ENCODE measurements at places on chromosomes 4 and X.
A peak's percentile ranks its signal among the peaks of the same experiment; 100 is the strongest.

DNA sequence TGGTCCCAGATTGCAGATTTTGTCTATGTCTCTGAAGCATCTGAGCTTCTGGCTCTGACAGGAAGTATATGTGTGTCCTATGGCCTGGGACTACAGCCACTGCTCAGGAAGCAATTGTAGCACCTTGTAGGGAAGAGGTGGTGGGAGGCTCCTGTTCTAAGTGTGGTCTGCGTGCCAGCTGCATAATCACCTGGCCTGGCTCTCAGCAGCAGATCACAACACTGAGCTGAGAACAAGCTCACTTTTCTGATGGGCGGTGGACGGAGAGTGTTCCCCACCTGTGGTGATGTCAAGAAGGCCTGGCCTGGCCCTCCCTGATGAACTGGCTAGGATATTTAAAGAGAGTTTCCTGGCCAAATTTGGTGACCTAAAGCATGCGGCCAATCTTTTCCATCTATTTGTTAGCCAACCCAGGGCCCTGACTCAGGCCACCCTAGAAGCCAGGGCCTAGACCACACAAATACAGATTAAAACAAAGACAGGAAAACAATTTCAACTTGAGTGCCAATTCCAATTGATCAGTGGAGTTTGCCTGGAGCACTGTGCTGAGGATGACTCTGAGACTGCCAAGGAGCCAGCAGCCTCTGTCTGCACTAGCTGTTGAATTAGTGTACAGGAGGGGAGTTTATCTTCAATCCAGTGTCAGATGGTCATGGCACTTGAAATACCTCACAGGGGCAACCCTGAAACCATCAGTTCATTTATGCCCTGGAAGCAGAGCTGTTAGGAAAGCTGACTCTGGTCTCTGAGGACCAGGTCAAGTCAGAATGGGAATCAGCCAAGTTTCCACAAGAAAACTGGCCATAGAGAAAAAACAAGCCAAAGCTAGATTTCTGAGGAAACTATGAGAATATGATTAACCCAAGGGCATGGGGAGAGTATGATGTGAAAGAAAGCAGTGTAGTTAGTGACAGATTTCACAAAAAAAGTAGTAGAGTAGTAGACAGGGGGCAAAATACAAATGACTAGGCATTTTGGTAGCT lies 47.4 kb downstream of the PRDM5 start:
- no peak for DNase-seq

GRCh38 chr4:67934628-67935027 lies 28.7 kb downstream of the TMPRSS11A start:
- DNase-seq: no peak

- no peak for DNase-seq
These were observed 37.6 kb downstream of the SLC7A11 start for GRCh38 chr4:138204507-138204906.

DNA sequence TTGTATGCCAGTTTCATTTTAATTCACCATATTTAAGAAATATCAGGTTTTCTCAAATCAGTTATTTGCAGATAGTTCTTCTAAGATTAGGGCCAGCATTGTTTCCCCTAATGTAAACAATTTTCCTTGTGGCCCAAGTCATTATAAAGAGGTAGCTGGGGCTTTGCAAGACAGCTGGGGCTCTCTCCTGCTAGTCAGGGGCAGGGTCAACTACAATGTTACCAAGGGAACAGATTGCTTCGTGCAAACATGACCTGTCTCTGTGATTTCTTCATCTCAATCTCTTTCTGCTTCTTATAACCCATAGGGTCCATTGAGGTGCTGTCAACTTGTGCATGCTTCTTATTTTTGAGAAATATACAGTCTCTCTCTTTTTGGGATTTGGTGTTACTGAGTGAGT lies 12.1 kb downstream of the ARMCX6 start:
- DNase-seq: no peak

- no peak for DNase-seq
These were observed 591.2 kb downstream of the PPP4R3C start for GRCh38 chrX:26871967-26872366.

DNA sequence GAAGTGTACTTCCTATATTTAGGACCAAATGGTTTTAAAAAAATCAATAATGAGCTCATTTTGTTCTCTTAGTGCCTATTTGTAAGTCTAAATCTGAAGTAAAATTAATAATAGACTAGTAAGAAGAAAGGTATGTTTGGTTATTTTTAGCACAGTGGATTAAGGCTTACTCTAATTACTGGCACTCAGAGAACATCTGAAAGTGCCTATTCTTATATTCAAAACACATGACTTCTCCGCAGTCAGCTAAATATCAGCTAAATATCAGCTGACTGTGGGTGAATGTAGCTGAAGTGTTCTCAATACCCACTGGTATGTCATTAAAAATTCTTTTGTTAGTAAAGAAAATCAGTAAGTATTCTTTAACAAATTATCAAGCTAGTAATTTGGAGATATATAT lies 6.0 kb downstream of the AP1S2 start:
- no peak for DNase-seq

- DNase-seq: no peak
These were observed 85.9 kb upstream of the PAK3 start for GRCh38 chrX:111010111-111010510.

- no peak for DNase-seq
These were observed 18.2 kb downstream of the ACOX3 start for GRCh38 chr4:8422327-8422726.

DNA sequence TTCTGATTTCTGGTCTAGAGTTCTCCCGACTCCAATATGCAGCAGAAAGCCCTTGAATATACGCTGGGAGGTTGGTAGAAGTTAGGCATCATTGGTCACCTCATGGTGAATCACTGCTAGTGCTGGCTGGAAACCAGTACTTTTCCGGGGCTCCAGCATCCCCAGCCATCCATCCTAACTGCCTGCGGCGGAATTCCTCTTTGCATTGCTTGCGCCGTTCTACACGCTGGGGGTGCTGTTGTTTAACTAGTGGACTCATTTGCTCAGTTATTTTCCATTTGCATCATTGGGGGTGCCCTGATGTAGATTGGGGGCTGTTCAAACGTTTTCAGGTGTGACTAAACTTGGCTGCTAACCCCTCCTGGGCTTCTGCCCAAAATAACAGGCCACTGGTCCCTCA lies 23.3 kb upstream of the GPR50 start:
- no peak for DNase-seq

- no peak for DNase-seq
These were observed 54.0 kb downstream of the TBC1D9 start for GRCh38 chr4:140702096-140702757.

DNA sequence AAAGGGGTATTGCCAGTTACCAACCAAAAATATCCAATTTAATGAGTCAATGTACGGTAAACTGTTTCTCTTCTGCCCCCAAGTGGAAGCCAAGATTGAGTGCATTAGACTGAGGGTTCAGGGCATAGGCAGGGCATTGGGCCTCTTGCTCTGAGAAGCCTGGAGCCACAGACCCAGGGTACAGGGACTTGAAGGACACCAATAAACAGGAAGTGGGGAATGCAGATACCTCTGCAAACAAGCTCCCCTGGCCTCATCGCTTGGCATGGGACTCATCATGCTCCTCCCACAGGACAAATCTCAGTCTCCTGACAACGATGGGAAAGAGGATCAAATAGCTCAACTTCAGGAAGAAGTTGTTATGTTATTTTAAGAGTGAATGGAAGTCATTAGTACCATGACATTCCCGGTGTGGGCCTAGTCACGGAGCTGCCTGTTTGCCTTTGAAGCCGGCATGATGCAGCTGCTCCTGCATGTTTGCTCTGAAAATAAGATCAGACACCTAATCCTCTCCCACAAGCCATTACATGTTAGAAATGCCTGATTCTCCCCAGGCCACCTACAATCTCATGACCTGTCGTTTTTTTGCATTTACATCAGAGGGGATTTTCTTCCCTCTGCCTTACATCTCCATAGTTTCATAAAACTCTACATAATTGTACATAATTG lies 224.2 kb downstream of the RCHY1 start:
- DNase-seq: peak; percentile 11

- DNase-seq: no peak
These were observed 52.2 kb upstream of the ADGRG2 start for GRCh38 chrX:19174401-19175025.

DNA sequence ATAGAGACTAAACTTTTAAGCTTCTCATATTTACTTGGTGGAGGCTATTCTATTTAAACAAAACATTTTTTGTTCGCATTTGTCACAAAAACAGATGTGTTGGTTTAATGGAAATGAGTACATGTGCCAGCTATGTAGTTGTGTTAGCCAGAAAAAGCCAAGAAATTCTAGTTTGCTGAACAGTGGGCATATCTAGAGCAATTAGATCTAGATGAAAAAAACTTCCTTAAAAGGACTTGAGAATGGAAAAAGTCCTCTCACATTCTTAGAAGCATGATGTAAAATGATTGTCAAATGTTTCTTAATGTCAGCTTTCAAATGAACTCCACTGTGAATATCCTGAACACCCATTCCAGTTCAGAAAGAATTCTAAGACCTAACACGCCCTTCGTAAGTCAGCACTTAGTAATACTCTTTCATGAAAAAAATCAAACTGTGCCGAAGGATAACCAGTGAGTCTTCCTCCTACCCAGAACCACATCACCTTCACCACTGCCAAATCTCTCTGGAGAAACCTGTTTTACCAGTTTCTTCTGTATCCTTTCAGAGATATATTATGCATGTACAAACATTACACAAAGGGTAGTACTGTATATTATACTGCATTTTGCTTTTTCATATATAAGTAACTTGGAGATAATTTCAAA lies 28.2 kb downstream of the PHKA1 start:
- no peak for DNase-seq

- no peak for DNase-seq
These were observed 2.9 kb upstream of the KLHL2 start for GRCh38 chr4:165204462-165204830.

GRCh38 chrX:100750883-100751282 lies 19.0 kb upstream of the SYTL4 start:
- DNase-seq: no peak

DNA sequence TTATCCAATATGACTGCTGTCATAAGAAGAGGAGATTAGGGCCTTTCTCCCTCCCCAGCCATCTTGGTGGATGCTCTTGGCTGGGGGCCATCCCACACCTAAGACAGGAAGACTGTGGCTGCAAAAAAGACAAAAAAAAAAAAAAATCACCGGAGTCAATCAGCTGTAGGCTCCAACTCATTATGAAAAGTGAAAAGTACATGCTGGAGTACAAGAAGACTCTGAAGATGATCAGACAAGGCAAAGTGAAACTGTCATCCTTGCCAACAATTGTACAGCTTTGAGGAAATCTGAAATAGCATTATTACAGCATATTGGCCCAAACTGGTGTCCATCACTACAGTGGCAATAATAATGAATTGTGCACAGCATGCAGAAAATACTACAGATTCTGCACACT lies 5.2 kb downstream of the EGFL6 start:
- no peak for DNase-seq

DNA sequence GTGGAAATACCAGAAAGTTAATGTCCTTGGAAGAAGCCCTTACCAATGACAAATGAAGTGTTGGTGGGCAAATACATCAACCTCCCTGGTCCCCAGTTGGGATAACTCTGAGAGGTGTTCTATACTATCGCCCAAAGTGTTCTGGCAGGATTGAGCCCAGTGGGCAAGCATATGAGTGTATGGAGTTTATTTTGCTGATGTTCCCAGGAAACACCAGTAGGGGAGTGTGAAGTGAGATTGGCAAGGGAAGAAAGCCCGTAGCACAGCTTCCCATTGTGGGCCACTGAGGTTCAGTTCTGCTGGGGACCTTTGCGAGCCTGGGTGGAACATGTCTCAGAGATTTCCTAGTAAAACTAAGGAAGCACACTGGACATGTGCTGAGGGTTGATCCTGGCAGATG lies 65.1 kb downstream of the ARHGAP6 start:
- DNase-seq: no peak

- no peak for DNase-seq
These were observed 34.5 kb upstream of the SLC4A4 start for GRCh38 chr4:71304289-71304850.

DNA sequence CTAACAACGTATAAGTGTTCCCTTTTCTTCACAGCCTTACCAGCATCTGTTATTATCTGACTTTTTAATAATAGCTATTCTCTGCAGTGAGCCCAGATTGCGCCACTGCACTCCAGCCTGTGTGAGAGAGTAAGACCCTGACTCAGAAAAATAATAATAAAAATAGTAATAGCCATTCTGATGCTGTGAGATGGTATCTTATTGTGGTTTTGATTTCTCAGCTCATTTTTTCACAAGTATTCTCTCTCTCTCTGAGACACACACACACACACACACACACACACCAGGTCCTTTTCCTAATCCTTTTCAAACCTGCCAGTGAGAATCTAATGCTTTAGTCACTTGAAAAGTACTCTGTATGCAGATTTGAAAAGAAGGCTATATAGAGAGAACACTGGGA lies 89.8 kb downstream of the CHIC2 start:
- DNase-seq: no peak

GRCh38 chr4:110064295-110064694 lies 134.1 kb downstream of the ELOVL6 start:
- DNase-seq: no peak

DNA sequence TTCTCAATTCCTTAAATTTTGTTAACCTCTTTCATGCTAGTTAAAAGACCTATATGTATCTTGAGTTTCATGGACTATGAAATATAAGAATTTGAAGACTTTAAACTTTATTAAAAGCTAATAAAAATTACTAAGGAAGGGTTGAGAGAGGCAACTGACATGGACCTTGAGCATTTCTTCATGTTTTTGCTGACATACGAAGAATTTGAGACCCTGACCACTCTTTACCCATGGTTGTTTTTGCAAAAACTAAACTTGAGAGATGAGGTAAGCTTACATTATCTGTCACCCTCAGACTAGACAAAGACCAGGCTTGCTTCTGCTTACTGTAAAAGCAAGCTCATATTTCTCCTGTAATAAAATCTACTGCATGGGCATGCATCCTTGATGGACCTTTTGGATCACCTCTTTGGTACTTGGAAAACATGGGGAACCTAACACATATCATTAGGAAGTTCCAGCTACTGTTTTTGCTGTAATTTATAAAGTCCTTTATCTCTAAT lies 338.2 kb upstream of the PABPC4L start:
- DNase-seq: no peak

DNA sequence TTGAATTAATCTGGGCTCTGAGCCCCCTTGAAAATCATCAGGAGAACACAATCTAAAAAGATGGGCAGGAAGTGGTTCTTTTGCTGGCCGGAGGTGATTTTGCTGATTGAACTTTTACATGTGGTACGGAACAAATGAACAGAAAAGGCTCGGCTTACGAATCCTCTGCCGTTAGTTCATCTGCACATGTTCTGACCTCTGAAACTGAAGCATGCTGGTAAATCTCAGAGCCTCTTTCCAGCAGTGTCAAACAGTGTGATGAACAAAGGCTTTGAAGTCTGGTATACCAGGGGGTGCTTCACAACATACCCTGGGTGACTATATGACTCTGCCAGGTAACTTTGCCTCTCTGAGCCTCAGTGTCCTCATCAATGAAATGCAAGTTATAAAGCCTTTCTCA lies 194.2 kb upstream of the C1QTNF7 start:
- no peak for DNase-seq

DNA sequence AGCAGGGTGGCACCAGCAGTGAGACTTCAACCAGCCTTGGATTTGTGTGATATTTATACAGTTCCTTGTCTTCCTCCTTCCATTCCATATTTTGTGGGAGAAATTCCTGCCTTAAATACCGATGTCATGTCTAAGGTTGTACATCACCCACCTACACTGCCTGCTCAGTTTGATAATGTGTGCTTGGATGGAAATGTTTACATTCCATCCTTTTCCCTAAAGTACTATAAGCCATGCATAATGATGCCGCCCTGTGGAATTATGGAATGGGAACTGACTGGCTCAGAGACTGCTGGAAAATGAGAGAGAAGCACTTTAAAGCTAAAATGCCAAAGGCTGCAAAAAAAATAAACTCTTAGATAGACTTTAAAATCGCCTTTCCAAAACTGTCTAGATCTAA lies 11.3 kb upstream of the GLUD2 start:
- DNase-seq: no peak

- DNase-seq: no peak
These were observed 181.8 kb upstream of the POF1B start for GRCh38 chrX:85561231-85561630.
